ENCODE measurements at places on chromosomes 1 and 21.

DNA sequence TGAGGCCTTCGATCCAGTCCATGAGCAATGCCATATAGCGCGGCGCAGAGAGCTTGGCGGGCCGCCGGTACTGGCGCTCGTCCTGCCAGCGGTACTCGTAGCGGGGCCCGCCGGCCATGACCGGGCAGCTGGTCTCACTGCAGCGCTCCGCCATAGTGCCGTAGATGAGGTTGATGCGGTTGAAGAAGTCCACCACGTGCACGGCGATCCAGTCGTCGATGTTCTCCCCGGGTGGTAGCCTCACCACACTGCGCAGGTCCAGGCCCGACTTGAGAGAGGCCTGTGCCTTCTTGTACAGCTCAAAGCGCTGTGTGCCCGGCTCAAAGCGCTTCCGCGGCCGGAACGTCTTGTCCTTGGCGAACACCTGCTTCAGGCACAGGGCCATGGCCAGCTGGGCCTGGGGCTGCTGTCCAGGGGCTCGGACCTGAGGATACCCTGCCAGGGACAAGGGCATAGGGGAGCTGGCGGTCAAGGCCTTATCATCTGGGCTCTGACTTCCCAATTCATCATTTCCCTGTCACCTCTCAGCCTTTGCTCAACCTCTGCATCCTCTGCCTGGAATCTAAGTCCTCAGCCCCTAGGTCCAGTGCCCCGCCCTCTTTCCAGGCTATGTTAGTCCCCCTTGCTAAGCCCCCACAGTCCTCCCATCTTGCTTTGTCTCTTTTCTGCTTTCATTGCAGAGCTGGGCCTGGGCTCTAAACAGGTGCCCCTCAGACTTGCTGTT lies 3.5 kb downstream of the MOB3C start:
- DNase-seq = no peak

DNA sequence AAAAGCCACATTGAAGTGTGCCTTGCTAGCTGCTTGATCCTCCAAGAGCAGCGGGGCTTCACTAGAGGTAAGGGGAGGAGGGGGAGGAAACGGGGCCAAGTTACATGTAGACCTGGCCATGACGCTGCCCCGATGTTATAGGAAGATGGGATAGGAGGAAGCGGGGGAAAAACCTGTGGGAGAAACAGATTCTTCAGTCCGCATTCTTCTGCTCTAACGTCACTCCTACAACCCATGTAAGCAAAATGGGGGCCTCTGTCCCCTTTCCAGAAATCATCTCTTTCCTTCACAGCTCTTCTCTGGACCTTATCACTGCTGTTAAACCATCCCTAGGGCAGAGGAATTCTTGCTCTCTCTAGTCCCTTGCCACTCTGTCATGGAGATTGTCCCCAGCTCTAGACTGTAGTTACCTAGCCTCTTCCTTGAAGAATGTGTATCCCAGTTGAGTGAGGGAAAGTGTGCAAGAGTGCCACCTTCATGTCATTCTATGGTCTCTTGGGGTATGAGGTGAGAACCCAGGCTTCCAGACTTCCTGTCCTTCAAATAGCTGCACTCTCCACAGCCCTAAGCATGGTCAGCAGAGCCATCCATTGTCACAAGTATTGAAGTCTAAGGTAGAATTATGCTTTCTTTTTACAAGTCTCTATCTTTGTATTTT lies 11.4 kb downstream of the PLEKHO1 start:
- DNase-seq = peak; percentile 79

GRCh38 chr1:207823531-207823879 lies 71.7 kb downstream of the CD46 start:
- no peak for DNase-seq

- no peak for DNase-seq
Observed at GRCh38 chr1:1671365-1672119, 12.7 kb upstream of the CDK11B start.

- peak; percentile 73 for DNase-seq
Observed at GRCh38 chr1:44239331-44239960, 26.2 kb downstream of the DMAP1 start.
